ENCODE measurements at places on chromosomes 7 and 10.

DNA sequence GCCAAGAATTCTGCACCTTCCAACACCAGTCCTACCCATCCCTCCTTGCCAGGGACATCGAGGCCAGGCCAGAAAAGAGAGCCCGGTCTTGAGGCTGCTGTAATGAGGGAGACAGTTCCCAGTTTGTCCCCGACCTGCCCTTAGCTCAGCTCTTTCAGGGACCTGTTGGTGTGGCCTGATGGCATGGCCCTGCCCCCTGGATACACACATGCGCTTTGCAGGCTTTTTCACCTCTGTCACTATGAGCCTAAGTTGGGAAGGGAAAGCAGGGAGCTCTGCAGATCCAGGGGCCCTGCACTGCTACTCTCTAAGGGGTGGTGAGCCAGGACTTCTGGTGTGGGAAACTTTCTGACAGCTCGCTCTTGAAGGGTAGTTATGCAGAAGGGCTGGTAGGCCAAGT lies 2.1 kb downstream of the SCD start:
- no peak for DNase-seq

- DNase-seq: no peak
These were observed 36.2 kb downstream of the PDLIM1 start for GRCh38 chr10:95254629-95255028.

DNA sequence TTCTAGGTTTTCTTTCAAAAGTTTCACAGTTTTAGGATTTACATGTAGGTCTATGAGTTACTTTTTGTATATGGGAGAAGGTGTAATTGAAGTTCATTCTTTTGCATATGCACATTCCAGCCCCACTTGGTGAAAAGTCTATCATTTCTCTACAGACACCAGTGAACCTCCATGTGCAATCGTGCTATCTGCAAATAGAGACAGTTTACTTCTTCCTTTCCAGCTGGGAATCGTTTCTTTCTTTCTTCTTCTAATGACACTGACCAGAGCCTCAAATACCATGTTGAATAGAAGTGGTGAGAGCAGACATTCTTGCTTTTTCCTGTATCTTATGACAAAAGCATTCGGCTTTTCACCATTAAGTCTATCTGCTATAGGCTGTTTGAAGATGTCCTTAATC lies 122.7 kb downstream of the ARHGAP22 start:
- no peak for DNase-seq

DNA sequence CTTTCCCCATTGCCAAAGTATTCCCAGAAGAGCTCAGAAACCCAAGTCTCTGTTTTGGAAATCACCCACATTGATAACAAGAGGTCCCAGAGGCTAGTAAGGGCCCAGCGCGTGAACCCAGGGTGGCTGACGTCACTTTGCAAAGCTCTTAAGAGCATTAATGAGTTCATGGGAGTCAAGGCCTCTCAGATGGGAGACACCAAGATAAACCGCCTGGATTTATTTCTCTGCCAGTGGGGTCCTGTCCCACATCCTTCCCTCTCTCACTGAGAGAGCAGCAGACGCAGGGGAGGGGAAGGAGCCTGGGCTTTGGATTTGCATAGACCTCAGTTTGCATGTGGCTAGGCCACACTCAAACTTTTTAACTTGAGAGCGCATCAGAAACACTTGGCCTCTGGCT lies 184.8 kb upstream of the PDE1C start:
- DNase-seq: no peak

DNA sequence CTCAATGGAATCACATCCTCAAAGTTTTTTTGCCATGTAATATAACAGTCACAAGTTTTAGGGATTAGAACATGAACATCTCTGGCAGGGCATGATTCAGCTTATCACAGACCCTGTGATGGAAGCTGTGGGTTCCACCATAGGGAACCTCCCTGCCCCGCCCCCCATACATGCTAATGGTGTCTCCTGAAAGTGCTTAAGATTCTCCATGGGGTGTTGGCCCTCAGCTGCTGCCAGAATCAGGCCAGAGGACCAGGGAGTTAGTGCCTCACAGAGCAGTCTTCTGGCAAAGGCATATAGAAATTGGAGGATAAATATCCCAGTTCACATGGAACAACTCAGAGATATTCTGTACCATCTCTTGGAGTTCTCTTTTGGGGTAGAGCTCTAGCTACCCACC lies 119.4 kb downstream of the RAB11FIP2 start:
- DNase-seq: no peak

Measured in GF-D8 (cell line).